ENCODE measurements at places on chromosomes 4 and X.
A peak's percentile ranks its signal among the peaks of the same experiment; 100 is the strongest.

DNA sequence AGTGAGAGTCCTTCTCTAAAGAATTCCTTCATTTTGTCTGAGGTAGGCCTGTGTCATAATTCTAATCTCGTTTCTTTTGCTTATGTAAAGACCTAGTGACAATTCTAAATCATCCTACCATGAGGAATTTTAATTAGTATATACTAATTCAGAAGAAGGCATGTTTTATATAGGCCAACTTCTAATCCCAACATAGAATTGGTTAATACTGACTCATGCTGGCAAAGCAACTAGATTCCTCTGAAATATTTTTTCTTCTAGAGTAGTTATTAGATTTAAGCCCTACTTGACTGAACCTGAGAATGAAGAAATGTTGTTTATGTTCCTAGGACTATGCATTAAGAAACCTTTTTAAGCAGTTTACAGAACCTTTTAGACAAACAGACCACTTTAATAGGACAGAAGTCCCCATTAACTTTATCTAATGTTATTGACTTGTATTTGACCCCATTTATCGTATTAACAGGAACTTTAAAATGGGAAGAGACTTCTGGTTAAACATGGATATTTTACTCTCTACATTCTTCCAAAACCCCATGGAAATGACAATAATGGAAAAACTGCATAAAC is 56.1 kb upstream of the EIF1AX start:
- no peak for ATAC-seq

DNA sequence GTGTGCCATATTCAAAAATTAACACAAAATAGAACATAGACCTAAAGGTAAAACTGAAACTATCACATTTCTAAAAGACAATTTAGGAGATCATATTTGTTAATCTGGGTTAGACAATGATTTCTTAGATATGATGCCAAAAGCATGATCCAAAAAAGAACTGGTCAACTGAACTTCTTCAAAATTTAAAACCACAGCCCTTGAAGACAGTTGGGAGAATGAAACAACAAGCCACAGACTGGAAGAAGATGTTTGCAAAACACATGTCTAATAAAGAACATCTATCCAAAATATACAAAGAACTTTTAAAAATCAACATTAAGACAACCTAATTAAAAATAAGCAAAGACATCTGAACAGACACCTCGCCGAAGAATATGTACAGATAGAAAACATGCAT is 19.5 kb downstream of the COMMD8 start:
- ATAC-seq = no peak

DNA sequence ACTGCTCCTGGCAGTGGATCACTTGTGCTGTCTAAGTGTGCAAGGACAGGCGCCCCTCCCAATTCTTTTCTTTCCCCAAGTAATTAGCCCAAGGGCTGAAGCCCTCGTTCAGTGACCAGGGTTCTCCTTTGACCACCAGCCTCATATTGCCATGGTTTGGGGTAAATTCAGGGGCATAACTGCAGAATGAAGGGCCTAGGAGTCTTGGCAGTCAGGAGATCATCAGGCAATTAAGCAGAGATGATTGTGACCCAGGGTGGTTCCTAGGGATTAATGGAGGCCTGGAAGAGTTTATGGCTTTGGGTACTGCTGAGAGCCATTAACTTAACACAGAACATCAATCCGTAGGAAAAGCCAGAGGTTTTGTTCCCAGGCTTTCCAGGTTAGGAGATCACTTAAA is 170.7 kb downstream of the PTTG2 start:
- no peak for ATAC-seq

DNA sequence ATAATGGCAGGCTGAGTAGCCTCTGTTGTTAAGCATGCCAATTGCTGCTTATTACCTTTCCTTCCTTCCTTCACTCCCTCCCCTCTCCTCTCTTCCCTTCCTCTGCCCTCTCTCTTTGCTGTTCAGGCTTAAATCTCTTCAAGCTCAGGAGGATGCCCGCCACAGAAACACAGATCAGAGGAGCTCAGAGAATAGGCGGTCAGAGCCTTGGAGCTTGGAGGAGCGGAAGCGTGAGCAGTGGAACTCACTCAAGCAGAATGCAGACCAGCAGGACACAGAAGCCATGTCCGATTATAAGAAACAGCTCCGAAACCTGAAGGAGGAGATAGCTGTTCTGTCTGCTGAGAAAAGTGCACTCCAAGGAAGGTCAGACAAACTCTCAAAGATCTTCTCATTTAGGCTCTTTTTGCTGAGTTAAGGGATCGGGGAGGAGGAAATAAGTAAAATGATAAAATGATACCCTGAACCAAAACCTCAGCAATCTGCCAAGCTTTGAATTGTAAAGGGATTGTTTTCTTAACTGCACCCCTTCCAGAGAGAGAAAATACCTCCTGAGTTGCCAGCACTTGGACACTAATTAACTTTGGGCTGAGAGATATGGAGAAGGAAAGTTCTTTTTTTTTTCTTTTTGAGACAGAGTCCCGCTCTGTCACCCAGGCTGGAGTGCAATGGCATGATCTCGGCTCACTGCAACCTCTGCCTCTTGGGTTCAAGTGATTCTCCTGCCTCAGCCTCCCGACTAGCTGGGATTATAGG is 20.9 kb downstream of the SPATA18 start:
- ATAC-seq = no peak

DNA sequence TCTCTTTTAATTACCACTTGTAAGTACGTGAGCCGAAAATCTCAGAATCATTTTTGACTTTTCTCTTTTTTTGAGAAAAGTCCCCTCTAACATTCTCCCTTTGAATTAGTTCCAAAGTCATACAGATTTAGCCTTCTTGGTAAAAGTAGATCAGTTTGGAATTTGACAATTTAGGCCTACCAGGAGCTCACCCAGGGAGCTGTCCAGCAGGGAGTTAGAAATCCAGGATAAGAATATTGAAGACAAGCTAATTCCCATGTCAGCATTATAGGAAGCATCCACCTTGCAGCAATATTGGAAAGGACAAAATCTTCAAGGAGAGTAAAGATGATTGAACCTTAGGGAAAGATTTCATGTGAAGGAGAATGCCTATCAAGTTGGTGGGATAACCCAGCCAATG is 352.2 kb upstream of the CPEB2 start:
- ATAC-seq = no peak

DNA sequence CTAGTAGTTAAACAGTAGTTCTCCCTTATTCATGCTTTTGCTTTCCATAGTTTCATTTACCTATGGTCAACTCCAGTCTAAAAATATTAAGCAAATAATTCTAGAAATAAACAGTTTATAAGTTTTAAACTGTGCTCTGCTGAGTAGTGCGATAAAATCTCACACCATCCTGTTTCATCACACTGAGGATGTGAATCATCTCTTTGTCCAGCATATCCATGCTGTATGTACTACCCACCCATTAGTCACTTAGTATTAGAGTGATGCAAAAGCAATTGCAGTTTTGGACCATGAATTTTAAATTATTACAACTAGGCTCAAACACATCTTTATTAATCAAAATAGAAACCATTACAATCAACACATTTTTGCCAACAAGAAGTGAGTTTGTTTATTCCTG is 187.4 kb downstream of the TEX13C start:
- ATAC-seq = no peak

DNA sequence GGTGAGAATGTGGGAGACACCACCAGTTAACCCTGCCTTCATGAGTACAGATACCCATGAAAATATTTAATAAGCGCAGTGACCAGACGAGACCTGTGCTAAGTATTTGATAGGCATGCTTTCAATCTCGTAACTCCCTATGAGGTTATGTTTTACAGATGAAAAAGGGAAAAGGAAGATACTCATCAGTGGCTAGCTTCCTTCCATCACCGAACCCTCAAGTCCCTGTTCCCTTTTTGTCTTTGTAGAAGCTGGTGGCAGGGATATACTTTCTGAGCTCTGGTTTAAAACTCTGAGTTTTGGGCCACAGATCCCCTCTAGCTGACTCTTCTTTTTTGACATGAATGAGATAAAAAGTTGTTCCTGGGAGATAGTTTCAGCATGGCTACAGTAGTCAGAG is 26.3 kb downstream of the AFF1 start:
- ATAC-seq = no peak

GRCh38 chrX:87434618-87435017 is 83.0 kb upstream of the KLHL4 start:
- ATAC-seq = no peak

GRCh38 chrX:133913658-133914388 is 71.6 kb downstream of the GPC3 start:
- ATAC-seq = no peak

GRCh38 chrX:138018145-138018799 is 452.3 kb downstream of the ZIC3 start:
- no peak for ATAC-seq

DNA sequence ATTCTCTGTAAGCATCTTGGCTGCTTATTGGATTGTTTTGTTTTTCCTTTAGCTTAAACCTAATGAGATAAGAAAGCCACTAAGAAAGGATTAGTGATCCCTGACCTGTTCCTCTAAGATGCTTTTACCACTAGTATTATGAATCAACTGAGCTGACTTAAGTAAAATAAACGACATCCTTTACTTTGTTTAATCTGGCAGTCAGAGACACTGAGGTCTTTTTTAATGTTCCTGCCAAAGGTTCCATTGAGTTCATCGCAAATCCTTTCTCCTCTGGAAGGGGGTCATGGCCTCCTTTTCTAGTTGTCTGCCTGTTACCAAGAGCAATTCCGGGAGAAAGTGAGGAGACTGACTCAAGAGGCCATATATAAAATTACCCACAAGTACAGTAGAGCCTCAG is 1038.3 kb upstream of the SLIT2 start:
- ATAC-seq = no peak

DNA sequence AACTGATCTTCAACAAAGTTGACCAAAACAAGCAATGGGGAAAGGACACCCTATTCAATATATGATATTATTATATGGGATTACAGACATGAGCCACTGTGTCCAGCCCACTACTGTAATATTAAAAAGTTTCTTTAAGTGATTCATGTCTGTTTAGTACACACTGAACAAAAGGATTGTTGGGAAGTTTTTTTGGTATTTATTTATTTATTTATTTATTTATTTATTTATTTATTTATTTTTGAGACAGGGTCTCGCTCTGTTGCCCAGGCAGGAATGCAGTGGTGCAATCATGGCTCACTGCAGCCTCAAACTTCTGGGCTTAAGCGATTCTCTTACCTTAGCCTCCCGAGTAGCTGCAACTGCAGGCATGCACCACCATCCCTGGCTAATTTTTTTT is 58.4 kb upstream of the PGAM4 start:
- ATAC-seq = no peak

GRCh38 chr4:18242919-18243693 is 221.6 kb upstream of the LCORL start:
- no peak for ATAC-seq

GRCh38 chrX:80016182-80016581 is 1.6 kb downstream of the TBX22 start:
- ATAC-seq = no peak

GRCh38 chr4:176451443-176451842 is 131.7 kb downstream of the SPCS3 start:
- no peak for ATAC-seq

GRCh38 chrX:150621652-150622051 is 53.2 kb downstream of the MTM1 start:
- ATAC-seq = no peak

- ATAC-seq = no peak
These were observed 175.3 kb downstream of the DCTD start for GRCh38 chr4:182741914-182742313.

DNA sequence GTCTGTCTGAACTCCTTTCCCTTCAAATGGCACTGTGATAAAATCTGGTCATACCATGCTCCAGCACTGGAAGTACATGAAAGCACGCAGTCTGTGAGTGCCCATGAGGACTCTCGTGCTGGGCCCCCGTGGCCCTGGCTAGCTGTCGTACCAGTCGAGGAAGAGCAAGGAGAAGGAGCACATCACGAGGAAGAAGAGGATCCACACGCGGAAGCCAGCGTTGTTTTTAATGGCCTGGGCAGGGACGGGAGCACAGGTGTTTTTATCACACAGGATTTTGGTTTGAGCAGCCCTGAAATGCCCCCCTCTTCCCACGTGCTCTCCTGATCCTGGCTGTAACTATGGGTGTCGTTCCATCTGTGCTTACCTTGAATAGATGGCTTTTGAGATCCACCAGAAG is 33.0 kb downstream of the NSG1 start:
- no peak for ATAC-seq

- ATAC-seq = no peak
These were observed 110.7 kb upstream of the TLR3 start for GRCh38 chr4:185958094-185958747.

GRCh38 chr4:126731062-126731461 is 901.7 kb upstream of the INTU start:
- no peak for ATAC-seq

GRCh38 chr4:40246011-40246900 is 49.4 kb downstream of the RHOH start:
- no peak for ATAC-seq

DNA sequence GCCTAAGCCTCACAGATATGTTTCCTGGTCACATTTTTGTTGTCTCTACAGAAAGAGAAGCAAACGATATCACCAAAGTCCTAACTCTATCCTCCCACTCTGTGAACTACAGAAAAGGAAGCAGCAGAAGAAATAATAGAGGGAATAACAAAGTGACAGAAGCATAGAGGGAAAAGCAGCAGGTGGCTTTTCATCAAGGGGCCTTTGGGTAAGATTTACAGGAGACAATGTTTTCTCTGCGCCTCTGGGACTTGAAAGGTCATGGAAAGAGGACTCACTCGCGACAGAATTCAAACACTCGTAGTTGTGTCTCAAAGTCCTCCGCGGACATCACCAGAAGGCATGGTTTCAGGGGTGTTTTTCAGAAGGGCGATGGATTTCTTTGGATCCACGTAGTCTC is 66.1 kb downstream of the SORBS2 start:
- no peak for ATAC-seq

GRCh38 chr4:7802093-7802726 is 137.5 kb downstream of the AFAP1 start:
- peak; percentile 80 for ATAC-seq

DNA sequence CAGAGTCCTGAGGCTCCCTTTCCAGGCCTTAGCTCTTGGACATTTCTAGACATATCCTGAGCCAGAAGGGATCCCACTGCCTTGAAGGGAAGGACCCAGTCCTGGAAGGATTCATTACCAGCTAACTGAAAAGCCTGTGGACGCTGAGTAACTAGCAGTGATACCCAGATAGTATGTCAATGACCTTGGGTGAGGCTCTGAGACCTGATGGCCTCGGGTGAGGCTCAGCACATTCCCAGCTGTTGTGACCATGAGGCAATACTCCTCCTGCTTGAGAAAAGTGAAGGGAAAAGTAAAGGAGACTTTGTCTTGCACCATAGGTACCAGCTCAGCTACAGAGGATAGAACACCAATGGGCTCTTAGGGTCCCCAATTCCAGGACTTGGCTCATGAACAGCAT is 268.1 kb downstream of the DKK2 start:
- ATAC-seq = no peak

DNA sequence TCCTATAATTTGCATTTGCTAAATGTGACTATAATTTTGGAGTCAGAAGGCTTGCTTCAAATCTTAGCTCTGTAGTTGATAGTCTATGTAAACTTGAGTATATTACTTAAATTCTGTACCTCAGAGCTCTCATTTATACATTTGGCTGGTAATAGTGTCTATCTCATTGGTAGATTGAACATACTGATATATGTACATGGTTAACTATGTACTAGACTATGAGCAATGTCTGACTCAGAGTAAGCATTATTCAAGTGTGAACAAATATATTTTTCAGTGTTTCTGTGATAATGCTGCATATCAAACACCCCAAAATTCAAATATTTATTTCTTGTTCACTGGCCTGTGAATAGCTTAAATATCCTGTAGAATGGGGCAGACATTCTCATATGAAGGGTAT is 1568.9 kb upstream of the PABPC4L start:
- no peak for ATAC-seq

Data from activated CD4-positive, CD25-positive, alpha-beta regulatory T cell treated with anti-CD3 and anti-CD28 coated beads, Interleukin-2, amount 50 U/mL, for 24 hours (primary cell).